GM18507 (cell line): ENCODE measurements at places on chromosomes 2 and 18.

GRCh38 chr2:105774781-105775337, 30.1 kb downstream of the NCK2 start:
- no peak for DNase-seq

DNA sequence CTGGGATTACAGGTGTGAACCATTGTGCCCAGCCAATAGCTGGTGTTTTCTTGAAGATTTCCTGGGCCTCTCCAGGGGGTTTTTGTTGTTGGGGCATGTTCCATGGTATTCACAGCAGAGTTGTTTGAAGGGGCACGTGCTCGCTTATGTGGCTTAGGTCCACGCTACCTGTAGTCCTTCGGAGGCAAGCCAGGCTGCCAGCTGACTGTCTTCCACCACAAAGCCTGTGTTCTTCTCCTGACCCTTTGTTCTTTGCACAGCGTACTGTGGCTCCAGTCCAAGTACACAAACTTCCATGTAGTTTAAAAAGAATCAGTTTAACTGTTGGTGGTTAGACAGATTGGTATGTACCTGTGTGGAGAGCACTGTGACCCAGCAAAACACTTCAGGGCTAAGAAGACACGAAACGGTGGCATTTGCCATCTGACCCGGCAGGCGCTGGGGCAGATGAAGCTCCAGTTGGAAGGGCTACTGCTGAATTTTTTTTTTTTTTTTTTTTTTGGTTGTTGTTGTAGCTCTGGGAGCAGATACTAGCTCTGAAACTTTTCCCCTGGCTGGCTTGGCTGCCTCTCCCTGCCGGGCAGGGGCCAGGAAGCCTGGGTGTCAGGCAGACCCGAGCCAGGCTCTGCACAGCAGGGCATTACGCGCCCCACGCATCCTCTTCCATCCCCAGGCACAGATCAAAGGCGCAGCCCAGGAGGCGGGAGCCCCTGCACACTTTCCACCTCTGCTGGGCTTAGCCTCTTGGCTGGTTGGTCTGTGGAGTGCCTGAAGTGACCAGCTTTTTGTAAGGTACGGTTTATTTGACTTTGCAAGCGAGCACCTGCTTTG, 5.7 kb downstream of the GREB1 start:
- no peak for DNase-seq

DNA sequence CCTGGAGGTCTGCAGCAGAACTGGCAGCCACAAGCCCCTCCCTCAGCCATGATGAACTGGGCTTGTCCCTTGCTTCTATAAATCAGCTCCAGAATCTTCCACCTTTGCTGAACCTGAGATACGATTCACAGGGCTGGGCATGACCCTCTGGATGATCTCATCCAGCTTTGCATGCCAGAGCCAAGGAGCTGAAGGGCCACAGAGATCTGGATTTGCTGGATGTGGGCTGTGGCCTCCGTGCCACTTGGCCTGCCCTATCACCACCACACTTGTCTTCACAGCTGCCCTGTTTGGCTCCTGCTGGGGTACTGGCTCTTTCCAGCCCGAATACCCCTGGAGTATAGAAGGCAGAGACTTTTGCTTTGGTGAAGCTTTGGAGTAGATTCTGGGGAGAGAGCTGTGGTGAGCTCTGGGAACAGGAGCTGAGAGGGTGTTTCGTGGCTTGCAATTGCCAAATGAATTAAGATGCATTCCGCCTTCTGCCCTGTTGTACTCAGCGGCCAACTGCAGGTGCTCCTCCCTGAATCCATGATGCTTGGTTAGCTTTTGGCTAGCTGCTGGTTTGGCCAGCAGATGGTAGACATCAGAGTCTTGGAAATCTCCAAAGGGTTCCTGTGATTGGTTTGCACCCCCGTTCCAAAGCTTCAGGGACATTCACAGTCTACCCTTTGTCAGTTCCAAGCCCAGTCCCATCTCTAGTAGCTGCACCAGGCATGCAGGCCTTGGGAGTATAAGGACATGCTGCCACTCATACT, 30.9 kb upstream of the GIGYF2 start:
- DNase-seq = no peak

- DNase-seq = no peak
Measured at GRCh38 chr2:6394276-6394675, 471.4 kb downstream of the CMPK2 start.

DNA sequence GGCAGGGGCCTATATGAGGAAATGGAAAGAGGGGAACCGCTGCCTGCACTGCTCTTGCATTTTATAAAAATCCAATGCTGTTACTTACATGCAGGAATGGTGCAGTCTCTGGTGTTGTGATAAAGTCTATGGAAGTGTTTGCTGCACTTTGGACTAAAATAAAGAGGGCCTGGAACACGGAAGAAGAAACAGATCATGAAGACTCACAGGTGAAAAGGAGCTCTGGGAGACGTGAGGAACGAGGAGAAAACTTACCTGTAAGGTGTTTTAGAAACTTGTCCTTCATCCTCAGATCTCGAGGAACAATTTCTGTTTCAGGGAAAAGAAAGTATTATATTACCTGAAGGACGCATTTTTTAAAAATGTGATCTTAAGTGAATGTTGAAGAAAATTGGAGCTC, 1.9 kb downstream of the ALKAL2 start:
- no peak for DNase-seq

GRCh38 chr2:177264209-177264692, 276 bp downstream of the NFE2L2 start:
- DNase-seq = no peak

DNA sequence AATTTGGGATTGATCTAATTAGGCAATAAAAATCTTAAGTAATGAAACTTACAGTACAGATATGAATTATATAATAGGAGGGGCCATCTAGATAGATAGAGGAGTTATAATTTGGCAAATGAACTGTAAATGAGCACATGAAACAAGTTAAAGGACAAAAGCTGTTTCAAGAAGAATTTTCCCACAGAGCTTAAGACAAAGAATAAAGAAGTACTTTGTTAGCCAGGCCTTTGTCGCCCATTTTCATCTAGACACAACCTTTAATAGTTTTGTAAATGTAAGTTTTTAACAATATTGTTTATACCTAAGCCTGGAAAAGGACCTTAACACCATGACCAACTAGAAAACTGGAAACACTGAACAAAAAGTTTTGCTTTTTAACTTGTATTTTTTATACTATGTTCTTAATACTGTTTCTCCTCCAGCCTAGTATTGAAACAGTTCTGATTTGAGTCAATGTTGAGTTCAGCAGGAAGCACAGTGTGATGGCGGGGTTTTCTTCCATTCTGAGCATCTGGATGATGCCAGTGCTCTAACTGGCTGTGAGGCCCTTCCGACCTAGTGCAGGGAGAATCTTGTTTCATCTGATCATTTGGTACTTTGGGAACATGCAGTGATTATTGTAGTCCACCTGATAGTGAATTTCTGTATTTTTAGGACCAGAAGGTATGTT, 37.6 kb downstream of the FARP2 start:
- no peak for DNase-seq

DNA sequence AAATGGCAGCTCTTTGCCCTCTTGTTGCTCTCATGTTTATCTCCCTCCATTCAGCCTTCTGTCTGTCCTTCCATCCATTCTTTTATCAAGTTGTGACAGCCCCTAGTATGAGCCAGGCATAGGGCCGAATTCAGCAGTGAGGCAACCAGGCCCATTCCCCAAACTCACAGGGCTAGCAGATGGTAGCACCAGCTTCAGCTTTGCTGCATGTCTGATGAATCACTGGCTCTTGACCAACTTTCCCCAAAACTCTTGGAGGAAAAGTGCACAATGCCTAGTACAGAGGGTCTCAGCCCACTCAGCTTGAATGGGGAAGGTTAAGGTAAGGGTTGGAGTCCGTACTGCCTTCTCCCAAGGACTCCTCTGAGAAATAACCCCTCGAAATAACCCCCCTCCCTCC, 35.7 kb downstream of the NPAS2 start:
- DNase-seq = no peak

DNA sequence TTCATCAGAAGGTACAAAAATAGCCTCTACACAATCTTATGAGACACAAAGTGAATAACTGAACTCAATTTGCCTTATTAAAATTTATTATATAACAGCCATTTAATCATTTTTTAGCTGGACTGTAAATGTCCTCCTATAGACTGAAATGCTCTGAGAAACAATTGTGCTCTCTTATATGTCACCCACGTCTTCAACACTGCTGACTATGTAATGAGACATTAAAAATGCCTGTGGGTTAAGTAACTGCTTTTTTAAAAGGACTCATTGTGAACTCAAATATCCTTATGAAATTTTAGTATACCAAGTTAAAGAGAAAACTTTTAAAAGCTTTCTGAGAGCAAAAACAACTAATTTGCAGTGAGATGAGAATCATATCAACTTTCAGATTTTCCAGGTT, 10.4 kb upstream of the GALNT1 start:
- DNase-seq = no peak

DNA sequence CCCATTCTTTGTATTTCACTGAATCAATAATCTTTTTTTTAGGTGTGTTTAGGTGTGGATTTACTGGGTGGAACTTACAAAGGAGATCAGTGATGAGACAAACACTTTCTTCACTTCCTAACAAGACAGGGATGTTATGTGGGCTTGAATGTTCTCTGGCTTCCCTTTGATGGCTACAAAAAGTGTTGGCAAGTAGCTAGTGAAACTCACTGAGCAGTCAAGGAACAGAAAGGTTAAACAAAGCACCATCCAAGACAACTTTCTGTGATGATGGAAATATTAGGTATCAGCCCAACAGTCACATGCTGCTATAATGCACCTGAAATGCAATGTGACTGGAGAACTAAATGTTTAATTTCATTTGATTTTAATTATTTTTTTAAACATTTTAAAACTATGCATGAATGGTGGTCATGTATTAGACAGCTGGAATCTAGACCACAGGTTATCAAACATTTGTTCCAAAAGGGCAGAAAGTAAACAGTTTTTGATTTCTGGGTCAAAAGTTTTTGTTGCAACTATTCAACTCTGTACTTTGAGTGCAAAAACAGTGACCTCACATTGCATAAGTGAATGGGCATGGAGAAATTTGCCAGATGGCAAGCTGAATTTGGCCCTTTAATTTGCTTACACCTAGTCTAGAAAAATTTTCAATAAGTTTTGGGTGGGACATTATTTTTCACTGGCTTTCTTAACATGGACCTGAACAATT, 1272.7 kb upstream of the TMEFF2 start:
- no peak for DNase-seq

DNA sequence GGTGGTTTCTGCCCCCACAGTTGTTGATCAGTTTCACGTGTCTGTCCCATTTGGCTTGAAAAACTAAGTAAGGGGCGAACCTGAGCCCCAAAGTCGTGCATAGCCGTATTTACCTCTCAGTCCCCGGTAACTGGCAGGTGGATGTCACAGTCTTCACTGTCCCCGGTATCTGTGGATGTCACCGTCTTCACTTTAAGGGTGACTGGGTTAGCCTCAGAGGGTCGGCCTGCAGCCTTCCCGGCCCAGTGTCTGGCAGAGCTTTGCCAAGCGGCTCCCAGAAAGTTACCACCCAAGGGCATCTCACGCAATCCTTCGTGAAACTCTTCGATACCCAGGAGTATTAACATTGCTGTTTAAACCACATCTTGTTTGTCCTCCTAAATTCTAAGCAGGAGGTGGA, 125.3 kb upstream of the CTDP1 start:
- no peak for DNase-seq

DNA sequence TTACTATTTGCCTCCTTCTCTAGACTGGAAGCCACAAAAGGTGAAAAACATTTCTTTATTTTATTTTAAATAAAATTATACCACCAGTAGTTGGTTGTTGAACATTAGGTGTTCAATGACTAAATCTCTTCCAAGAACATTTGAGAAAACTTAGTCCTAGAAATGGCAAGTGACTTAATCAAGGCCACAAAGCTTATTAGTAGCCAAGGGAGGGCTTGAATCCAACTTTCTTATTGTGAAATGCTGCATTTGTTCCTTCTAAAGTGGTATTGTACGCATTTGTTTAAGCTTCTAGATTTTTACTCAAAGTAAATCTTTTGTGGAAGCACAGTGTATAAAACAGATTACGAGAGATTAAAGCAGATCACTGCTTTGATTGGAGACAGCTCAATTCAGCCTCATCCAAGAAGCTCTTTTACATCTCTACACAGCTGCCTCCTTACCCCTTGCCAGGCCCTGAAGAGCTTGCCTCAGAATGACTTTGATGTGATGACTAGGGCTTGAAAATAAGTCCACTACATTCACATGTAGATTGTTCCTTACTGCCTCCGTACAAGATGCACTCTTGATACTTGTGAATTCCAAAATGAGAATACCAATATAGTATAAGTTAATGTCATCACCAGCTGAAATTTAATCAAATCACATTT, 244.8 kb downstream of the XIRP2 start:
- no peak for DNase-seq

DNA sequence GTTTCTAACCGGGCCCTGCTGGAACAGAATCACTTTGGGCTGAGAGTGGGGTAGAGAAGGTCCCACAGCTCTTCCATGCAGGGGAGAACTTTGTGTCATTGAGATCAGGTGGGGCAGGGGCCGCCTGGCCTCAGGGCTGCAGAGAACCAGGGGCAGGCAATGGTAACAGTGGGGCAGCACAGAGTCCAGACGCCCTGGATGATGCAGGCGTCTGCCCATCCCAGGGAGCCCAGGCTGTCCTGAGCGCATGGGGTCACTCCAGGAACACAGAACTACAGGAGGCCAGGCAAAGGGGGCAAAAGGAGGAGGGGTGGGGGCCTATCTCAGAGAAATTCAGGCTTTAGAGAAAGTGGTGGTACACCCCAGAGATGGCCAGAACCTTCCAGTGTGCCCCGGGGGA, 121.3 kb downstream of the NDUFA10 start:
- DNase-seq = no peak

- no peak for DNase-seq
Measured at GRCh38 chr2:56128235-56128634, 55.6 kb upstream of the CCDC85A start.

DNA sequence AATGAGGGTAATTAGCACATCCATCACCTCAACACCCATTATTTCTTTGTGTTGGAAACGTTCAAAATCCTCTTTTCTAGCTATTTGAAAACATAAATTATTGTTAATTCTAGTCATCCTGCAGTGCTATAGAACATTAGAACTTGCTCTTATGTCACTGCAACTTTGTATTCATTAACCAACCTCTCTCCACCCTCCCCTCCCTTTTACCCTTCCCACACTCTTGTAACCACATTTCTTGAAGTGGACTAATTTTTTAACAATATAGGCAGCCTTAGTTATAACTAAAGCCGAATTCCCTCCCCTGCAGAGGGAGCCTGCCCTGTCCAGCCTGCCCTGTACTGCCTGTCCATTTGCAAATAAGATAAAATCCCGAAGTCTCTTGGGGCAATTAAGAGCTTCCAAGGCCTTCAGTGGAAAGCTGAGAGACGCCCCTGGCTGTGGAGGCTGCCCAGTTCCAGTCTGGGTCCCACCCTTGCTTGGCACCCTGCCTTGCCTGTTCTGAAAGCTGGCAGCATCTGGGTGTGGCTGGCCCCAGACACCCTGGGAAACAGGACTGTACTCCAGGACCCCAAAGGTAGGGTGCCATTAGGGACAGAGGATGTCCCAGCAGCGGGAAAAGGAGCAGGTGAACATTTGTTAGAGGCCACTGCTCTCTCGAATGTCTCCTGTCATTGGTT, 65.1 kb downstream of the MEX3C start:
- no peak for DNase-seq
